ENCODE measurements at places on chromosomes 6 and 20. TPM values are rescaled to one million over a fixed set of nuclear protein-coding genes. Genes with fewer than 3 reads are reported as not detected.

Gene FHL5
- total RNA-seq = not detected

Gene WFDC6
- not detected for total RNA-seq

Gene GINM1
- 16.5 TPM for total RNA-seq

Gene GTSF1L
- not detected for total RNA-seq

Gene KIF6
- not detected for total RNA-seq

Gene SAPCD1
- 12.8 TPM for total RNA-seq

Gene NKAPL
- not detected for total RNA-seq

Gene HTR1B
- not detected for total RNA-seq

Gene BTNL2
- total RNA-seq = not detected

Measured in activated CD8-positive, alpha-beta memory T cell treated with anti-CD3 and anti-CD28 coated beads, Interleukin-2, amount 10 ng/mL, durations not matched to agents 7 days and 5 days (primary cell).